ENCODE measurements at places on chromosomes 1 and 21.

DNA sequence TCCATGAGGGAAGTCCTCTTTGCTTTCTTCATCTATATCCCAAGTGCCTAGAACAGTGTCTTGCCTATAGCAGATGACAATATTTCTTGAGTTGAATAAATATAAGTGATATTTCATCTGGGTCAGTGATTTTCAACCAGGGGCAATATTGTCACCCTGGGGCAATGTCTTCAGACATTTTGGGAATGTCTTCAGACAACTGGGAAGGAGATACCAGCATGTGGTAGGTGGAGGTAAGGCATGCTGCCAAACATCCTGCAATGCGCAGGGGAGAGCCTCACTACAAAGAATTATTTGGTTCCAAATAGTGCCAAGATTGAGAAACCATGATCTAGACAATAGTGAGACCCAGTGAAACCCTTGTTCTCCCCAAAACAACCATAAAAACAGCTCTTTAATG is 54.7 kb downstream of the C1orf94 start:
- no peak for DNase-seq

DNA sequence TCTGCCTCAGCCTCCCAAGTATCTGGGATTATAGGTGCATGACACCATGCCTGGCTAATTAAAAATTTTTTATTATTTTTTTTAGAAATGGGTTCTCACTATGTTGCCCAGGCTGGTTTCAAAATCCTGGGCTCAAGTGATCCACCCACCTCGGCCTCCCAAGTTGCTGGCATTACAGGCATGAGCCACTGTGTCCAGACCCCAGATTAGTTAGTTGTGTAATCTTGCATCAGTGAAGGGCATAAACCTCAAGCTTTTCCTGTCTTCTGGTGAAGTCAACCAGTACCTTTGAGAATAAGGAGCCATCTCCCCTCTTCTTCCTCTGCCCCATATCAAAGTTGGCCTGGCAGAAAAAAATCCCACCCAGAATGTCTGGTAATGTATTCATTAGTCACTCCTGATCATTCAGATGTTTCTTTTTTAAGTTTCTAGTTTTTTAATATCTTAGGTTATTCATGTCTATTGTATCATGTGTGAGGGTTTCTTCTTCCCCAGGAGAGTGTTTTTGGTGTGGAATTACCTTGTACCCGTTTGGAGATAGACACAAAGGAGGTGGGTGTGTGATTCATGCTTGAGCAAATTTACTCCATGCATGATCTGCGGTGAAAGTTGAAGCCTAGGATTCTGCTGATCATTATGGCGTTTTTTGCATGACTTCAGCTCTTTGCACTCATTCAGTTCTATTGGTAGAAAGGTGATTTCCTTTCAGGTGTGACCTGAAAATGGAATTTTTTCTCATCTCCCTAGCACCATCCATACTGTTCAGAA is 144.0 kb downstream of the FMN2 start:
- no peak for DNase-seq

DNA sequence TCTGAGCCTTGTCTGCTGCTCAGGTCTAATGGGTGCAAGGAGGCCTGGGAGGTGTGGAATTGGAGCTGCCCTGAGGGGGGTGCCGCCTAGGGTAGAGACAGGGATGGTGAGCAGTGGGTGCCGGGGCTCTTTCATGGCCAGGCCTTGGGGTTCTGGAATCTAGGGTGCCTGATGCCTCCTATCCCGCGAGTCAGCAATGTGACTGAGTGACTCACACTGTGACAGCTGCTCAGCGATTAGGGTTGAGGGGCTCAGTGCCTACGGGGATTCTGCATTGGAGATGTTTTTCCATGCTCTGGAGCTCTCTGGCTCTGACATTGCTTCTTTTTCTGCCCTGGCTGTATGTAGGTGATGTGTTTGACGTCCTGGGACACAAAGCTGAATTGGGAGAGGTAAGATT is 16.8 kb downstream of the ATP8B2 start:
- no peak for DNase-seq

DNA sequence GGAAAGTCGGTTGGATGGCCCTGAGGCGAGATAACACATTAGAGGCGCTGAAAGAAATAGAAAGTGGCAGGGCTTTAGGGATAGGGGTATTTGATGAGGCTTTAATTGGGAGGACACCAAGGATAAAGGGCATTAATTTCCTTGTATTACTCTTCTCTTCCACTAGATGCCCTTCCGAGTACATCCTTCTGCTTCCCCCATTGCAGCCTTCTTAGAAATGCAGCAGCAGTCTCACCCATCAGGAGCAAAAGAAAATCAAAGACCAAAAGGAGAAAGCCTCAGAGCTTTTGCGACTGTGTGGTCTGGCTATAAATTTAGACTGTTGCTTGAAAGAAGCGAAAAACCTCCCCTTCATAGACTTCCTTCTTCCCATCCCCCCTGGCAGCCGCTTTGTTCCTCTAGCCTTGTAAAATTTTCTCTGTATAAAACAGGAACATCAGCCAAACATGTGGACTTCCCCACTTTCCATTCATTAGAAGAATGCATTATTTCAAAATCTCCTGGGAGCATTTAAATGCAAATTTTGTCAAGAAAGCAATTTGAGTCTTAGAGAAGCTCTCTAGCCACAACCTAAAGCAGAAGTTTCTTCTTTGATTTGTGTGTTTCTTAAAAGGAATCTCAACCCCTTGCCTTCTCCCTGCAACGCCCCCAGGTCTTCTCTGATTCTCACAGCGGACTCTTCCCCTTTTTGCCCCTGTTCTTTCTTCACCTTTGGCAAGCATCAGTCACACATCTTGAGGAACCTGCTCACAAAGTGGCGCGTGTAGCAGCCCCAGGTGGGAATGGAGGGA is 76.6 kb downstream of the NDUFS5 start:
- no peak for DNase-seq

- no peak for DNase-seq
Measured at GRCh38 chr1:77608893-77609292, 73.6 kb downstream of the ZZZ3 start.

GRCh38 chr1:66503841-66504470 is 30.0 kb upstream of the SGIP1 start:
- DNase-seq: no peak

DNA sequence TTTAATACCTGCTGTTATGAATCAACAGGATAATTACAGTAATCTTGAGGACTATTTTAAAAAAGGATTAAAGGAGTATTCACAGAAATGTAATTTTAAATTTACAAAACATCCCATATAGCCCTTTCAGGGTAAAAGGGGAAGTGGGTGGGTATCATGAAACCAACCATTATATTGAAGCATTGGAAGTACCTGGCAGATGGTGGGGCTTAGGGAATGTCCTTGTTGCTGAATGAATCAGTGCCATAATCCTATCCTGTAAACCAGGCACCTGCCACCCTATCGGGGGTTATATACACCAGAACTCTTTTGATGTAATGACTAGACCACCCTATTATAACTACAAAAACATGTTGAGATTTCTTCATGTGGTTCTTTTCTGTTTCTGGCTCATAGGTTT is 30.4 kb downstream of the CDC14A start:
- no peak for DNase-seq

DNA sequence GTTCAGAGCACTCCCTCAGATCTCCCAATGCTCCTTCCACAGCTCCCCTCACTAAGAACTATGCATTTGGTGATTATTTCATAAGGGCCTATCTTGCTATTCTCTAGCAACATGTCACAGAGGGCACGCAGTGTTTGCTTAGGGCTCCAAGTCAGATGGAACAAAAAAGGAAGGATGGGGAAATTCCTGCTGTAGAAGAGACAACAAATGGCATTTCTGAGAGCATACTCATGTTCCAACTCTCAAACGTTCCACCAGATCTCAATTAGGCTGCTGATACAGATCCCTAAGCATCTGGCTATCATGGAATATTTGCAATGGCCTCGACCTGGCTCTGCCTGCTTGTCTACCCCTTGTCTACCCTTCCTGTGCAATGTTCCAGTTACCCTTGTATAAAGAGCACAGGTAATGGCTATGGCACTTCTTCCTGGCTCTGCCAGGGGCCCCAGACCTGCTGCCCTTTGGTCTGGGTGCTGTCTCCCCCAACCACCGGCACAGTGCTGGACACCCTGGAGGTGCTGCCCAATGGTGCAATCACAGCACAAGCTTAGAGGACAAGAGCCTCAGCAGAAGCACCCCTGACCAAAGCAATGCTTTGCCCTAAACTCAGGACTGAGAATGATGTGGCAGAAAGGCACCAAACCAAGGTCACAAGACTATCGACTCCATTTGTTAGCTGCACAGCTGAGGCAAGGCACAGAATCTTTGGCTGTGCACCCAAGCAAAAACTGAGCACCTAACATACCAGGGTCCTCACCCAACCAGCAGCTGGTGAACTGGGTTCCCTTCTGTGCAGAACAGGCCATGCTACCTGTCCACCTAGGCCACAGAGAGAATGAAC is 3.6 kb downstream of the PARP1 start:
- DNase-seq: no peak
